ENCODE measurements at places on chromosomes 2 and 18.

GRCh38 chr2:137942833-137943677 is 21.2 kb upstream of the HNMT start:
- no peak for DNase-seq

- no peak for DNase-seq
These were observed 80.7 kb upstream of the MEX3C start for GRCh38 chr18:51278045-51278649.

- no peak for DNase-seq
These were observed 21.5 kb upstream of the TXNL4A start for GRCh38 chr18:80009661-80010550.

- DNase-seq: no peak
These were observed 16.9 kb upstream of the FAHD2A start for GRCh38 chr2:95385570-95385984.

GRCh38 chr2:158097481-158097880 is 4.2 kb upstream of the UPP2 start:
- DNase-seq: no peak

DNA sequence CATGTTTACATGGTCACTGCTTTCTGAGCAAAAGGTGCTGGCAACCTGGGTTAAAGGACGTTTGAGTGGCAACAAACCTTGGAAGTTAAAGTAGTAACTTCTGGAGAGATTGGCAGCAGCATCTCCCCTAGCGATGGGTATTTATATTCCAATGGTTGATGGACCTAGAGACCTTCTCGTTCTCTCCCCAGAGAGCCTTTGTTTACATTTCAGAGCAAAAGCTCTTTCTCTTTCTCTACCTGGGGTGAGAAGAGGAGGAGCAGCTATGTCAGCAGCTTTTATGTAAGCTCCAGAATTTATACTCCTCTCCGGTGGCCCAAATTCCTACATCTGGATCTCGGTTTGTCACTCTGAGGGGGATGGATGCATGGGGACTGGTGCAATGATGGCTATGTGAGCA is 213.7 kb upstream of the ARL4C start:
- no peak for DNase-seq

DNA sequence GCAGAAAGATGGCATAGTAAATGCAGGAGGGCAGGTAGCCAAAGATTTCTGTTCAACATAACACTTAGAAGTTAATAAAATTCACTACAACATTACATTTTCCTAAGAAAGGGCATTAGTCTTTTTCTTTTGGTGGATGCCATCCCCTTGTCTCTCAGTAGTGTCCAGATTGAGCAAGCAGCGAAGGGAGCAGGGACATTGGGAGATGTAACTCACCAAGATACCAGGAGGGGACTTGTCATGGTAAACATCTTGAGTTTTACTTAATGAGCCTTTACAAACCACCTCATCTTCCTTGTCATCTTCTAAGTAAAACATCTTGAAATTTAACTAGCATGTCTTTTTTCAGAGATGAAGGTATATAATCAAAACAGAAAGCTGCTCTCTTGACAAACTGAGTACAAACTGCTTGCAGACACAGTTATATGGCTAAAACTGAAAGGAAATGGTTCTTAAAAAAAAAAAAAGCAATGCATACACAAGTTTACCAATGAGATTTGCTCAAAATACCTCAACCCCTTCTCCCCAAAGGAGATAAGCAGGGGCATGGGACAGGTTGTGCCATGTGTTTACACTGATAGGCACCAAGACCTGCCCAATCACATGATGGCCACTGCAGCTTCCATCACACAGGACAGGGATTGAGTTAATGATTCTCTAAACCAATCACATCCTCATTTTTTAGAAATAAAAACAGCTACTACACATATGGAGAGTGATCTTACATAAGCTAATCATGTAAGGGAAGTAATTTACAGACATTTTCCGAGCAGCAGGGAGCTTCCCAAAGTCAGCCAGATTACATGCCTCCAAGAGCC is 30.3 kb downstream of the LPIN2 start:
- DNase-seq: no peak

GRCh38 chr2:153043385-153043784 is 325.0 kb downstream of the ARL6IP6 start:
- no peak for DNase-seq

- no peak for DNase-seq
These were observed 28.6 kb upstream of the SETBP1 start for GRCh38 chr18:44651918-44652572.

GRCh38 chr2:23507267-23508065 is 122.5 kb downstream of the KLHL29 start:
- DNase-seq: no peak

DNA sequence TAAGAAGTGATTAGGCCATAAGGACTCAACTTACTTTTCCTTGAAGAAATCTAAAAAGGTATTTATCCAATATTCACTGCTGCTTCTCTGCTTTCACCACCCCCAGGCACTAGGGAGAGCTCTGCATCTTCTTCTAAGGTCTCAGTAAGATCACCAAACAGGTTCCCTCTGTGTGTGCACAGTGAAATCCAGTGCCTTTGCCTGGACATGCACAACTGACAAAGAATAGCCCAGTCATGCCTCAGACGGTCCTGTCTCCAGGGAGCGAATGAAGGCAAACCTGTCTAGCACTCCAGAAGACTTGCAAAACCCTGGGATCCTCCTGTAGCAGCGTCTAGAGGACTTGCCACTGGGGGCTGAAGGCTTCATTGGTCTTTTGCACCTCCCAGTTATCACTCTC is 344.5 kb upstream of the LRATD1 start:
- DNase-seq: no peak

DNA sequence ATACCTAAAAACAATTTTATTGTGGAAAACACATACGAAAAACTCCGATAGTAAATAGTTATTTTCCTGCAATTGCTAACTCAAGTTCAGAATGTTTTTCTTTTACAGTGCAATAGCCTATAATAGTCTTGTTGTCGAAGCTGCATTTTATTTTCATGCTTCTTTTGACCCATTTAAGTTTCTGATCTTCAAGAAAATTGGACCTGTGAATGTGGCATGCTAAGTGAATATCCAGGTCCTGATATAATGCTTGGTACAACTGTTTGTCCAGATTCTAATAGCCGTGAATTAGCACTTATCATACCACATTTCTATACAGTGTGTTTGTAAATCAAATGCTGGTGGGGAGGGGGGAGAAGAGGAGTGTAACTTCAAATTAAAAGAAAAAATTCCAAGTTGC is 3.0 kb upstream of the ONECUT2 start:
- DNase-seq: no peak

- DNase-seq: no peak
These were observed 19.6 kb upstream of the INO80D start for GRCh38 chr2:206105541-206105940.

DNA sequence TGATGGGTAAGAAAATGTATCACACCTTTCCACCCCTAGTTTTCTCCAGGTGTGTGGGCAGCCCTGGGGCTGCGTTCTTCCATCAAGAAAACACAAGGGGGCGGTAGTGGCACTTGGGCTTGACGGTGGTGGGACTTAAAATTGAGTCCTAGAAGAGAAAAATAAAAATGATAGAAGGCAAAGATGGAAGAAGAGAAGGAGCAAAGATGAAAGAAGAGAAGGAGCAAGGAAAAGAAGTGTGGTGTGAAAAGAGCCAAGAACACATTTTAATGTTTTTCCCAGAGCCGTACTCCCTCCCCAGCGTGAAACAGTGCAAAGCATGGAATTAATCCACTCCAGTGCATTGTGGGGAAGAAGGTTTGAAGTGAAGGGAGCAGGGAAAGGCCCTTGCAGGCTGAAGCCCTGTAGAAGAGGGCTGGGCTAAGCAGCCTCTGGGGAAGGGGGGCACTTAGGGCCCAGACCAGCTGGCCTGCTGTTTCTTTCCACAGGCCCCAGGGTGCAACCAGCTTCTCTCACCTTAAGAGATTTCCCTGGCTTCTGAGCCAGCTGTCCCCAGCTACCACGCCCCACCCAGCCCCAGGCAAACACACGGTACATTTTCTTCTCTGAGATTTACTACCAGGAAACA is 256.8 kb downstream of the RNF152 start:
- DNase-seq: no peak

- DNase-seq: no peak
These were observed 180.1 kb downstream of the RDH14 start for GRCh38 chr2:18380321-18380720.

- peak; percentile 2 for DNase-seq
These were observed 106.4 kb downstream of the POLE4 start for GRCh38 chr2:75064691-75065396.

- no peak for DNase-seq
These were observed 41.1 kb upstream of the RALBP1 start for GRCh38 chr18:9434122-9434701.

DNA sequence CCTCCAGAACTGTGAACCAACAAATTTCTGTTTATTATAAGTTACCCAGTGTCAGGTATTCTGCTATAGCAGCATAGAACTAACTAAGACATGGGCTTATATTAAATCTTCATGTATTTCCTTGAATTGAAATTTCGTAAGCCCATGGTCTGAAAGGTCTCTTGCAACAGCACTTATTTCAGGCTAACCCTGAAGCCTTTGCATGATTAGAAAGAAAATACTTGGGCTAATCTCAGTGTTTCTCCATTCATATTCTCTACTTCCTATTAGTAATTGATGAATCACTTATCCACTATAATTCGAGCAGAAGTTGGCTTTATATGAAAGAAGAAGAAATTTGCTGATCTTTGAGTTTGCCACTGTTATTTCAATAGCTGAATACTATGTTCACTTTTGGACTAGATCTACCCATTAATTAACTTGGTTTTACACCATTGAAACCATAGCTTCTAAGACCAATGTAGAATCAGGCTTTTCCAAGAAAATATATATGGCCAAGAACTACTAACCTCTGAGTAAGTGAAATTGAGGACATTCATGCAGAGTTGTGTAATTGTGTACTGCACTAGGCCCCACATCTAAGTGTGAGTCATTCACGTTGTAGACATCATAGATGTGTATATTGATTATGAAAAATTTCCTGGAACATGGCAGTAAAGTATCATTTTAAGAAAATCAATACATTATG is 731.6 kb downstream of the SOCS6 start:
- no peak for DNase-seq

- DNase-seq: no peak
These were observed 10.0 kb downstream of the FAP start for GRCh38 chr2:162233197-162233596.

DNA sequence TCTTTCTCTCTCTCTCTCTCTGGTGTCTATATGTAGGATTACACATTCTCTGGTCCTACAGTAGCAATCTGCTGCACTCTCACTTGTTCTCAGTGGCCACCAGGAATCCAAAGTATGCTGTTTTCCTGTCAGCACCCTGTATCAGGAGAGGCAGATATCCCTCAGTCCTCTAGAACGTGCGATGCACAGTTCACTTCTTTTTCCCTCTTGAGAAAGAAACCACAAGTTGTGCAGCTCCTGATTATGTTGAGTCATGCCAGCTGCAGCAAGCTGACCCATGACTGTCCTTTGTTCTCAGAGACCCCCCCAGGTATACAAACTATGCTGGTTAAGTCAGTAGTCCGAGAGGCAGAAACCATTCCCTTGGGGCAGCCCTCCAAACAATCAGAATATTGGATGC is 54.6 kb downstream of the LANCL1 start:
- DNase-seq: no peak

GRCh38 chr18:36470896-36471295 is 173.4 kb downstream of the FHOD3 start:
- no peak for DNase-seq

GRCh38 chr18:48790226-48790863 is 160.4 kb downstream of the SMAD7 start:
- DNase-seq: no peak

DNA sequence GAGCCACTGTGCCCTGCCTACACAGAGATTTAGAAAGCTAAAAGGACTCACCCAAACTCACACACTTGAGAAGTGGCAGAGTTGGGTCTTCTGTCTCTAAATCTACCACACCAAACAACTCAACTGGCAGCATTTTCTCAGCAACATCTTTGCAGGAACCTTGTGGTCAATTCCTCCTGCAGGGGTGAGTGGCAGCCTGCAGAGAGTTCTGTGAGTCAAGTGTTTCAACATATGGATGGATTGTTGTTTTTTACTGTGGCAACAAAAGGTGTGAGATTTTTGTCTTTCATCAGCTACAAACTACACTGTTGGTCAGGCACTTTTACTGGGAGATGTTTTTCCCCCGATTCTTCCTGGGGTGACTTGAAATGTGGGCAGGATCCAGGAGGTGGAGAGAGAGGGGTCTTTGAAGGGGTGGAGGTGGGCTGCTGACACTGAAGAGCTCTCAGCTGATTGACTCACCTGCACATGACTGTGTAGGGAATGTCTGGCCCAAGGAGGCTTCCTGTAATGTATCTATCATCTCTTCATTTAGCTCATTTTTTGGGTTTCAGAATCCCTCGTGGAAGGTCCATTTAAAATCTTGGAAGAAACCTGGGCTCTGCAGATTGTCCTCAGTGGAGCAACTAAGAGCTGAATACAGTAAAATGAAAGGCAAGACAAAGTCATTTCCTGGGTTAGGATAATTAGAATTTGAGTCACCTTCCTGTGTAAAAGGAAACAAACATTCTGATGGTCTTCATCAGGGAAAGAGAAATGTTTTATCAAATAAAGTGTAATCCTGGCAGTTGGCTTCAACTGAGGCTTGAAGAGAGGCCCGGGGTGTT is 98.6 kb downstream of the MSH2 start:
- DNase-seq: no peak

- no peak for DNase-seq
These were observed 663.3 kb upstream of the CHAC2 start for GRCh38 chr2:53104263-53104662.

DNA sequence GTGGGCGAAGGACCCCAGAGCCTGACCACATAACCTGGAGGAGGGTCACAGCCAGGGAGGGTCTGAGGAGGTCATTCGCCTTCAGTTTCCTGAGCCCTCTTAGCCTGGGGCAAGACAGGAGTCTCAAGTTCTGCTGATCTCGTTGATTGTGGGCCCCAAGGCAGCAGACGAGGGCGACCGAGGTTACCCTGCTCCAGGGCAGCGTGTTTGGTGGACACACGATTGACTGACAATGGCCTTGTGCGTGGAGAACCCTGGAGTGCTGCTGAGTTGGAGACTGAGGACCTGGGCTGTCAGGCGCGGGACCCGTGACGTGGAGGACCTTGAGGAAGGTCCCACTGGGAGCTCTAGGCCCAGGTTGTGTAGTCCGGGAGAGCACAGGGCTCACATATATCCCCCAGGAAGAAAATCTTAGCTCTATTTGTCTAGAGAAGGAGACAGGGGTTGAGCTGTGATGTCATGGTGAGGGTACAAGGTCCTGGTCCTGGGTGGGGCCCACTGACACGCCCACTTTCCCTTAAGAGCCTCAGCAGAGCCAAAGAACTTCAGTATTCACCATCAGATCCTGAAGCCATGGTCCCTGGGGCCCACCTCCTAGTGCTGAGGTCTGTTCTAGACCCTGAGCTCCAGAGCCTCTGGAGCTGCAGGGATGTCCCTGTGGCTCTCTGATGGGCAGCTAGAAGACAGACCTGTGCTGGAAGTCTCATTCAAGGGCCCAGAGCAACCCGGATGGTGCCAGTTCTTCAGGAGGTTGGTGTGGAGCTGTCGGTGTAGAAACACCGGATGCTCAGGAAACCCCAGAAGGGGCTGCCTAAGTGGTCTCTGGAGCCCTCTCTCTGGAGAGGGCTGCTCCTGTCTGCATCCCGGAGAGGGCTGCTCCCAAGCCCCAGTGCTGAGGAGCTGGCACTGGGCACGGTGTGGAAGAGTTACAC is 53.1 kb downstream of the DYSF start:
- no peak for DNase-seq
